ENCODE measurements at places on chromosomes 3 and 15.

DNA sequence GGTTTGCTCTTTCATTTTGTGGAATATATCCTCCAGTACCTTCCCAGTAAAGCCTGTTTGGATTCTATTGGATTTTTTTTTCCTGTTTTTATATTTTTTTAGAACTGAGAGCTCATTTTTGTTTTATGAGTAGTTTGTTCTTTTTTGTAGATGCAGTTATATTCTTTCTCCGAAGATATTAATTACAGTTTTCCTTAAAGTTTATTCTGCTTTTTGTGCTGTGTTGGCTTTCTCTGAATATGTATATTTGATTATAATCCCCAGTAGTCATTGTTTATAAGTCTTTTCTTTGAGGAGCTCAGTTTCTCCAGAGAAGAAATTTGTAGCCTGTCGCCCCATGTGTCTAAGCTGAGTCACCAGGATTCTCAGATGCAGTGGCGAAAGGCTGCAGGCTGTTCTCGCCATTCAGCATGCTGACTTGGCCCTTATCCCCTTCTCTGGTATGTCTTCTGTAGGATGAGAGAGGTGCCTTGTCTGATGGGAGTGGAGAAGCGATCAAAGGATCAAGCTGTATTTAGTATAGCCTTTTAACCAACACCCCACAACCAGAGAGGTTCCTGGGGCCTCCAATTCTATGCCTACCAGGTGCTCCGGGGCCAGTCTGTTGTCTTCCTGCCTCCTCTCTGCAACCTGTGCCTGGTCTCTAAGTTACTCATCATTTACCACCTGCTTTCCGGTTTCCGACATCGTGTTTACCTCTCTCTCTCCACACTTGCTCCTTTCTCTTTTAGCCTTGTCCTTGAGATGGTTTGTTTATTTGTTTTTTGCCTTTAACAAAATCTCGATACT is 31.7 kb upstream of the MFSD1 start:
- no peak for DNase-seq

GRCh38 chr3:37054370-37054769 is 61.1 kb downstream of the MLH1 start:
- no peak for DNase-seq

DNA sequence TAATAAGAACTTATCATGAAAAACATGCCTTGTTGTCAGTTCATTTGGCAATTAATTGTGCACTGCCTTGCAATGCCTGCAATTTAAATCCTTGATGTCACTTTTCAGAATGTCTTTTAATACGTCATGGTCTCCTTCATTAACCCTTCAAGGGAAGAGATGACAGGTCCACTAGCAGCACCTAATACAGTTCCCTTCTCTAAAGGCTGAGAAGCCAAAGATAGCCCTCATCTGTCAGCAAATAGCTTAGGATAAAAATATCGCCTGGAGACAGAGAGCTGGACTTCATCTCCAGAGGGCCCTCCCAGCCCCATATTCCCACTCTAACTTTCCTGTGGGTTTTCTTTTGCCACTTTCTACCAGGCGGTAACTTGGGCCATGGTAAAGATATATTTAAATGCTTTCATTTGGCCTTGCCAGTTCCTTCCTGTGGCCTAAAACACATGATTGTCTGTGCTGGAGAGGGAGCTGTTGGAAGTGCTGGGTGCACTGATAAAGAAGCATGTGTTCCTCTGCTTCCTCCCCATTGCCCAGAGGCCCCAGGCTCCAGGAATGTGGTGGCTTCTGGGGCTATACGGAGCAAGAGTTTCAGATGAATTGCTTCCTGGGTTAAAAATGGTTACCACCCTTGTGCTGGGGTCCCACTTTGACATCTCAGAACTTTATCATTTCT is 76.3 kb upstream of the UMPS start:
- no peak for DNase-seq

DNA sequence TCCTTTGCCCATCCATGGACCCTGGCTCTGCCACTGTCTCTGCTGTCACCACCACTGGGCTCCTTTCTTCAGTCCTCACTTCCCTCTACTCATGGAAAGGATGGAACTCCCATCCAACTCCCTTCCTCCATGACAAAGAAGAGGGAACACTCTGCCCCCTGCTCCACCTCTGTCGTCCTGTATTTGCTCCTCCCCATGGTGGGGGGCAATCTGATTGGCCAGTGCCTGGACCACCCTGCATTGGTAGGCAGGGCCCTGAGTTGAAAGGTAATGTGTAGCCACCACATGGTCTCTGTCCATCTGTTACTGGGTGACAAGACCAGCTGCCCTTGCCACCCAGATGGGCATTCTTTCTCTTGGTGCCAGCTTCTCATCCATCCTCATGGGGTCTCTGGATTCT is 20.7 kb upstream of the HEG1 start:
- no peak for DNase-seq

GRCh38 chr3:87179642-87180041 is 47.5 kb upstream of the CHMP2B start:
- DNase-seq = no peak

- no peak for DNase-seq
These were observed 38.0 kb downstream of the FEM1B start for GRCh38 chr15:68315495-68316031.

DNA sequence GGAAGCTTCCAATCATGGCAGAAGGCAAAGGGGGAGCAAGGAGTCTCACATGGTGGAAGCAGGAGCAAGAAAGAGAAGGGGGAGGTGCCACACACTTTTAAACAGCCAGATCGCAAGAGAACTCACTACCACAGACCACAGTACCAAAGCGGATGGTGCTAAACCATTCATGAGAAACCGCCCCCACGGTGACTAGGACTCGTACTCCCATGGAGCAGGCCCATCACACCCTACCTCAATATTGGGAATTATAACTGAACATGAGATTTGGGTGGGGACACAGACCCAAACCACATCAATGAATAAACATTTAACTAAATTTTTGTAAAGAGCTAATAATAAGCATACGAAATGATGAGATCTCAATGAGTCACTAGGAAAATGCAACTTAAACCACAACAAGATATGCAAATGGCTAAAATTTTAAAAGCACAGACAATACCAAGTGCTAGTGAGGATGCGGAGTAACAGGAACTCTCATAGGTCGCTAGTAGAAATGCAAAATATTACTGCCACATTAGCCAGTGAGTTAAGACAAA is 10.0 kb downstream of the MRPS25 start:
- DNase-seq = no peak

DNA sequence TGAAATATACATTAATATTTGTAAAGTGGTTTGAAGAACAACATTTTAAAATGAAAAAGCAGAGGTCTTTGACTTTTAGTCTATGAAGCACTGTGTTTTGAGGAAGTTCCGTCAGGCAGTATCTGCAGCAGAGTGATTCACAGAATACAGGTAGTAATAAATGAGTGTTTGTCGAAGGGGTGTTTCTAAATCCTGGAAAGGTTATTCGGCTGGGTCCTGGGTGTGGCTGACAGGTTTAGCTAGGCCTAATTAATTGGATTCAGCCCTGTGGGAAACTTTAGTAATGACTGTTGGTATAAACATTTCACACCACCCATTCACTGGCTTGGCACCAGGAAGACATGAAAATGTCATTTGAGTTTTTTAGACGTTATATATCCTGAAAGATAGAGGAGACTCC is 51.3 kb downstream of the TIPARP start:
- DNase-seq = no peak

GRCh38 chr3:128283421-128283820 is 130.1 kb downstream of the EEFSEC start:
- DNase-seq = no peak

- no peak for DNase-seq
These were observed 314.1 kb upstream of the IL12A start for GRCh38 chr3:159674583-159674982.

- DNase-seq = no peak
These were observed 1286.7 kb downstream of the ROBO1 start for GRCh38 chr3:78481050-78481449.

DNA sequence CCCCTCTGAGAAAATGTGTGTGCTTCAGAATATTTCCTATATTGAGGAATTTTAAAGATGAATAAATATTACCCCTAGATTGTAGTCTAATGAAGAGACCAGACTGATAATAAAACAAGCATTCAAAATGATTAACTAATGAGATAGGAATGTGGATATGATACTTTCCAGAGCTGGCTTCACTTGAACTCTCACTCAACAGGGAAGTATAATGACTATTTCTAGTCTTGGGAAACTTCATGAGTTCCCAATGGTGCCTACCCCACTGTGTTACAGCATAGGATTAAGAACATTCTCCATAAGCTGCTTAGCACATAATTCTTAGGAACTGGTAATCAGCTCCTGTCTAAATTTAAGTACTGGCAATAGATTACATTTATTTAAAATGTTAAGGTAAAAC is 261.5 kb upstream of the ZNF385D start:
- DNase-seq = no peak

- no peak for DNase-seq
These were observed 50.0 kb upstream of the TBC1D23 start for GRCh38 chr3:100210772-100211135.

- DNase-seq = no peak
These were observed 46.9 kb upstream of the NEDD4 start for GRCh38 chr15:56040081-56041035.

GRCh38 chr3:33047842-33048834 is 48.8 kb downstream of the GLB1 start:
- DNase-seq = no peak

Measured in stimulated activated CD4-positive, alpha-beta T cell treated with anti-CD3 and anti-CD28 coated beads, Interleukin-15, amount 100 ng/mL, for 1 hour (primary cell).